NCI-H82 (cell line): ENCODE measurements at places on chromosomes 1 and 21.

- DNase-seq = no peak
These were observed 51.0 kb downstream of the LAMC1 start for GRCh38 chr1:183074215-183074614.

DNA sequence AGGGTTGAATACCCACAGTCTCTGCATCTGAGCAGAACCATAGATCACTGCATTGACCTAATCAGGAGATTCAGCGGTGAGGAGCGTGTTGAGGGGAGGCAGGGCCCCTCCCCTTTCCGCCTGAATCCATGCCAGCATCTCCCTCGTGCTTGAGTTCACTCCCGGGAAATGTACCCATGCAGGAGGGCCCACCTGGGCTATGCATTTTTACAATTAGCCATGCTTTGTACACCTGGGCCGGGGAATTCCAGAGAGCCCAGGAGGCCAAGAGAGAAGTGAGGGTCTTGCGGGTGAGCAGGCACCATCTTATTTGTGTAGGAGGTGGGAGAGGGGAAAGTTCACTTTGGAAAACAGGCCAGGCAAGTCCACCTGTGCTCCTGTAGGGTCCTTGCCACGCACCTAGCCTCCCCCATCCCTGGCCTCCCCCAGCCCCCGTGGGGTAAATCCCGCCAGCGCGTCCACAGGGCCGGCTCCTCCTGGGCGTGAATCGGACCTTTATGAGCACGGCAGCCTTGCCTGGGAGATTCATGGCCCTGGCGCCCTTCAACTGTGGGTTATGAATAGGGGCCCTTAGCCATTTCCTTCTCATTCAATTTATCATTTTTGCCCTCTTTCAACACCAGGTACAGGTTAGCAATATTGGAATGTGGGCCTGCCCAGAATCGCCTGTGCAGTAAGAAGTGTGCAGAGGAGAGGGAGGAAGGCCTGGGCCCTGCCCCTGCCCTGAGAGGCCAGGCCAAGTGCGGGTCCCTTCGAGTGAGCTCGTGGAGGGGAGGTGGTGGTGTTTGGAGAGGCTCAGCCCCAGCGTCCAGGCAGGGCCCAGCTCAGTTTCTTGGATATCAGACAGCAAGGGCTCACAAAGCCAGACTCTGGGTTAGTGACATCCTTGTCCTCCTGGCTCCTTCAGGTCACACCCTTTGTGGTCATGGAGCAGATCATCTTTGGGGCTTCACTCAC is 84.4 kb upstream of the ACTRT2 start:
- no peak for DNase-seq

DNA sequence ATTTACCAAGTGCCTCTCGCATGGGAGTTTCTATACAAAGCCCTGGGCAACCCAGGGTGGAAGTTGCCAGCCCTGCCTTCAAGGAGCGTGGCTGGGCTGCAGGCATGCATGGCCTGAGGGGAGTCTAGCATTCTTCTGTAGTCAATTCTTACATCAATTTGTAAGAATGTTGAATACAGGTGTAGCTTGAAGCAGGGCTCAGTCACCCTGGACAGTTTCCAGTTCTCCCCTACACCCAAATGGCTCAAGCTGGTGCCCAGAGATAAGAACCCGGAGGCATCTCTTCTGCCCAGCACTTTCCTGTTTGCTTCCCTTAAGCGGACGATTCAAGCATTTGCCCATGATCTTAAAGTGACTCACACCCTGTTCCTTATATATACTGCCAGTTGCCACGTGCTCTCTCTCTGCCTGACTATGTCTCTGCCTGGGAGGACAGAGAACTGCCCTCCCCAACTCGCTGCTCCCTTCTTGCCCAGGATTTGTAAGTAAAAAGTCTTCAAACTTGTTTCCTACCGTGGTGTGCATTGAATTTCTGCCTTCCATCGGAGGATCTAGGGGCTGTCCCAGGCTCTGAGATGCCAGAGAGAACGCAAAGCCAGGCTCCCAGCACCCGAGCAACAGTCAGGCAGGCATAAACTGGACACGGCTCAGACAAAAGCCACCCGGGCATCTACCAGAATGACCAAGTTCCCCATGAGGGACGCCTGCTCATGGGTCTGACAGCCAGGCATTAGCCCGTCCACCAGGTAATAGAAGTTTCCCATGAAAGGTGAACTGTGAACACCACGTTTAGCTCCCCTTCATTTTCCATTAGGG is 50.9 kb upstream of the AJAP1 start:
- no peak for DNase-seq

DNA sequence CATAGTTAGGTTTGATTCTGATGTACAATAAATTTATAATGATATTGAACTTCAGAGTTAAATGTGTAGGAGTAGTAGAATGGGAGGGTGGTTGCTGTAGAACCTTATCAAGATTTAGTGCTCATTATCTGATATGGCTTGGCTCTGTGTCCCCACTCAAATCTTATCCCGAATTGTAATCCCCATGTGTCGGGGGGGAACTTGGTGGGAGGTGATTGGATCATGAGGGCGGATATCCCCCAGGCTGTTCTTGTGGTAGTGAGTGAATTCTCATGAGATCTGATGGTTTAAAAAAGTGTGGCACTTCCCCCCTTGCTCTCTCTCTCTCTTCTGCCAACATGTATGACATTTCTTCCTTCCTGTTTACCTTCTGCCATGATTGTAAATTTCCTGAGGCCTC is 265.5 kb downstream of the GRIK1 start:
- peak; percentile 12 for DNase-seq

- no peak for DNase-seq
These were observed 1.7 kb downstream of the RAB7B start for GRCh38 chr1:206001476-206001888.

DNA sequence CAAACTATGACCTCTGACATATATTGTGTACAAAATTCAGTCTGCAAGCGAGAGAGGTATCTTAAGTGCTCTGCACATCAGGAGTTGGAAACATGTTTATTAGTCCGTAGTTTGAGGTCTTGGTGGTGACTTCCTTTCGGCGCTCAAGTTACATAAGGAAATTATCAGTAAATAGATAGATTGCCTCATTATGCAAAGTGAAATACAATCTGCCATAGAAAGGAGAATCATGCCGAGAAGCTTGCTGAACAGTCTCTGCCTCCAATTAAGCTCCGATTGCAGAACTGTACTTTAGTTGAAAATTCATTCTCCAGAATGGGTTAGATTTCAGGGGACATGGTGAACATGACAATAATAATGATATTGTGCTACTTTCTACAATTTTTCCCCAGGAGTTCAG is 271.8 kb downstream of the BRINP2 start:
- DNase-seq = no peak

DNA sequence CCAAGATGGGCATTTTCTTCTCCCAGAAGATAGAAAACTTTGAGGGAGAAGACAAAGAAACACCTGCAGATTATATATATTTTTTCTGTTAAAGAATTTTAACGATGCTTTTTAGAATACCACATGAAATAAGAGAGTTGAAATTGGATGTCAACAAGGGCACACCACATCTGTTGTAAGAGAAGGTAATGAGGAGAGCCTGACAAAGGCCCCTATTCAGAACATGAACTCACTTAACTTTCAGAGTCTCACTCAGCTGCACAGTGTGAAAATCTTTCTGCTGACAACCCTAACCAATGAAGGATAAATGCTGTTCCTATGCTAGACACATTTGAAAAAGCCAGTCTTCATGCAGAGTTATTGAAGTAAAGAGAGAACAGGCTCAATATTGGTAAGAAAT is 7.3 kb downstream of the KRTAP22-2 start:
- DNase-seq = no peak

- DNase-seq = no peak
These were observed 127.1 kb downstream of the TENT5C start for GRCh38 chr1:117732956-117733355.

GRCh38 chr1:156901590-156901900 is 8.0 kb downstream of the PEAR1 start:
- DNase-seq = no peak

- DNase-seq = no peak
These were observed 44.9 kb upstream of the RAB3GAP2 start for GRCh38 chr1:220317161-220317560.

- no peak for DNase-seq
These were observed 94.1 kb upstream of the PDE4B start for GRCh38 chr1:65698590-65698989.

DNA sequence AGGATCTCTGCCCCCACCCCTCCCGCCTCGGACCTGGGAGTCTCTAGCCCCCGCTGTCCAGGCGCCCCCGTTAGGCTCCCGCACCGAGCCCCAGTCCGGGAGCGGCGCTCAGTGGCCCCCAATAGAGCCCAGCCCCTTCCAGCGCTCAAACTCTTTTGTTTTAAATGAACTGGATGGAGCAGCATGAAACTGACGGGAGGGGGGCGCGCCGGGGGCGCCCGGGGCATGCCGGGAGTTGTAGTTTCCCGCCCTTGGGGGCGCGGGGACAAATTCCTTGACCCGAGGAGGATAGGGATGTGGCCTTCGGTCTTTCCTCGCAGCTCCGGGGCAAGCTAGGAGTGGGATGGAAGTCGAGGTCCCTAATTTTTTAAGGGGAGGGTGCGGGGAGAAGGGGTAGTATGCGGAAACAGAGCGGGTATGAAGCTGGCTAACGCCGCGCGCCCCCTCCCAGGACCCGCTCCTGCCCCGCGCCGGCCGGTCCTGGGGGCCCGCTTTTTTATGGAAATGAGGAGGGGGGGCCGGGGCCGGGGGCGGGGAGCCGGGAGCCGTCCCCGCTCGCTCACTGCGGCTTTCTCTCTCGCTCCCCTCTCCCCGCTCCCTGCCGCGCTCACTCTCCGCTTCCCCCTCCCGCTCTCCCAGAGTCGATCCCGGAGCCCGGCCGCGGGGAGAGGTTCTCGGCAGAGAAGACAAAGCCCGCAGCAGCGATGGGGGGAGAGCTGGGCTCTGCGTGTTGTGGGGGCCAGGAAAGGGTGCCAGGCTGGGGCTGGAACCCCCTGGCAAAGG is at the start of gene MEX3A:
Gene MEX3A, minus strand, starts transcription at position 157 of the 783 bp plus-strand sequence. CDS start 467 bp downstream, outside the sequence.
- DNase-seq = peak; percentile 96

GRCh38 chr1:248127653-248128052 is 17.3 kb upstream of the OR2M5 start:
- DNase-seq = no peak

DNA sequence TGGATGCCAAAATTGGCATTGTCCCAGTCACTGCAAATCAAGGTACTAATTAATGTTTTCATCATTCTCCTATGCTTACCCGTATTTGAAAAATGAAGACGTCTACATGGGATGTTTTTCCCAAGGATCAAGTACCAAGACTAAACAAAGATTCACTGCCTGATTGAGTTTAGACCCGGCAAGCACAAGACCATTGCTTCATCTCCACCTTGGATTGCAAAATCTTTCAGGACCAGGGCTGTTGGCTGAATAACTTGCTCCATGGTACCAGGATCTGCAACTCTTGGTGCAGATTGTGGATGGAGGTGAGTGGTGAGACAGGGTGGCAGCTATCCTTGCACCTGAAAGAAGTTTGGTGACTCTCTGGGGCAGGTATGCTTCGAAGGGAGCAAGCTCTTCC is 122.5 kb upstream of the ETS2 start:
- no peak for DNase-seq

GRCh38 chr1:80706526-80706925 is 1094.2 kb upstream of the ADGRL2 start:
- DNase-seq = peak; percentile 84

GRCh38 chr1:172154551-172154950 is 265.9 kb upstream of the C1orf105 start:
- no peak for DNase-seq

DNA sequence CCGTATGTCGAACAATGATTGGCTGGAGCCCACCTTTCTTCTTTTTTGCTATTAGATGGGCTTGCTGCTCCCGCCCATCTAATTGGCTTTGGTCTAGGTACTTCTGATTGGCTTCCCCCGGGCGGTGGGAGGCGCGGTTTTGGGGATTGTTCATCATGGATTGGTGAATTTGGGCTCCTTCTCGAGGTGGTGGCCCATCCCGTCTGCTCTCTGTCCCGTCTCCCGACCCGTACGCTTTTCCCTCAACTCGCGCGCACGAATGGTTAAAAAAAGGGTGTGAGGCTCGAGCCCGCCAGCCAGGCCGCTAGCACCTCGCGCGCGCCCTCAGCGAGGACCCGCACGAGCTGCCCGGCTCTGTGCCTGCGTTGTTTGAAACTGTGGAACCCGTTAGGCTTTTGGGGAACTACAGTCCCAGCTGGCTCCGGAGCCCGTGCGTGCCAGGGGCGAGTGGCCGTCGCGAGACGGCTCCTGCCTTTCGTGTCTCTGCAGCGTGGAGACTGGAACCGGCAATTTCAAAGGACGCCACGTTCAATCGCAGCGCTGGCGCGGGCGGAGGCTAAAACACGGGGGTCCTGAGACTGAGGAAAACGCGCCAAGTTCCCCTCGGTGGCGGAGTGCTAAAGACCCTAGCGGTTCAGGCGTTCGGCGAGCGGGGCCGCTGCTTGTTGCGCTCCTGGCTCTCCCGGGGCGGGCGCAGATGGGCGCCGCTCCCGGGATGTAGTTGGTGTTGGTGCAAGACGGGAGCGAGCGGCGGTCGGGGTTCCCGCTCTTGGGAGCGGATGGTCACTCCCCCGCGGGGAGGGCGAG is at the start of gene USP1:
Gene USP1, plus strand, starts transcription at position 584 of the 807 bp plus-strand sequence. CDS start 2,819 bp downstream, outside the sequence.
- peak; percentile 100 for DNase-seq

GRCh38 chr1:100649146-100649545 is 70.4 kb upstream of the VCAM1 start:
- DNase-seq = no peak
